RPMI7951 (cell line): ENCODE measurements at places on chromosomes 5 and 9.

DNA sequence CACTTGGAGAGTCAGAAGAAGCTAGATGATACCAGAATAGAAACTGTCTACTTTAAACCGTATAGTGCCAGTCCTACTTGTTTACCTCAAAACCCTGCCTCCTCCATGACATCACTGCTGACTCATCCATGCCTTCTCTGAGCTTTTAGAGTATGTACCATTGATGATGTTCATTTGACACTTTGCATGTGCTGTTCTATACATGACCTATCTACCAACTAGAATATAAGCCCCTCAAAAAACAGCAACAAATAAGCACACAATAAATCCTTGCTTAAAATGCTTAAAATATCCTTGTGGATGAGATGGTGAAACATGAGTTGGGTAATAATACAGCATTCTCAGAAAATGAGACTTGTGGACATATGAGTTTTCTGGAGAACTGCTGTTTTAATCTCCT, 2.6 kb downstream of the CTNNAL1 start:
- peak; percentile 75 for DNase-seq

DNA sequence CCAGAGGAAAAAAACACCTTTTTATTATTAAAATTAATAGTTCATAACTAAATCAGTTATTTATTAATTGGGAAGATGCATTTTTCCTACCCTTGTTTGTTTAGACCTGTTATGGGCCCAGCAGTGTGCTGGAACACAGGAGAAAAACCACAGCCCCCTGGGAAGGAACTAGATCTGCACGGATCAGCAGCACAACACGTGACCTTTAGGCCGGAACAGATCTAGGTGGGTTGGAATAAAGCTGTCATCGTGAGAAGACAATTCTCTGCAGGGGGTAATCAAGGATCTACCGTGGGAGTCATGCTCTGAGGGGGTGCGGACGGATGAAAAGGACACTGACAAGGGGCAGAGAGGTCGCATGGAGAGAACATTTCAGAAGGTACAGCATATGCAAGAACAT, 95.8 kb upstream of the SPATA31C2 start:
- no peak for DNase-seq

DNA sequence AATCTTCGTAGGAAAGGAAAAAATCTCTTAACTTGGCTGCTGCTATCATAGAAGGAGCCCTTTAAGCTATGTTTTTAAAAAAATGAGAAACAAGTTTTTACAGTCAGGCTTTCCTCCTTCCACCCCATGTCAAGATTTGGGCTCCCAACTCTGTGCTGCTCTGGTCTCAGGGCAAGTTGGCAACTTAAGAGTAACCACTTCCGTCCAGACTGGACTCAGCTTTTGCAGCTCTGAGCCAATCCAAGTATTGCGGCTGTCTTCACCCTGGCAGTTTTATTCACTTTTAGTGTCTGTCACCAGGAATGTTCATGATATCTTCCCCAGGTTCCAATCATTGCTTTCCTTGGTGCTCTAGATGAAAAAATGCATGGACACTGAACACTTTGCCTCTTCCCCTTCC, 115.9 kb upstream of the GAS1 start:
- DNase-seq, result no peak

DNA sequence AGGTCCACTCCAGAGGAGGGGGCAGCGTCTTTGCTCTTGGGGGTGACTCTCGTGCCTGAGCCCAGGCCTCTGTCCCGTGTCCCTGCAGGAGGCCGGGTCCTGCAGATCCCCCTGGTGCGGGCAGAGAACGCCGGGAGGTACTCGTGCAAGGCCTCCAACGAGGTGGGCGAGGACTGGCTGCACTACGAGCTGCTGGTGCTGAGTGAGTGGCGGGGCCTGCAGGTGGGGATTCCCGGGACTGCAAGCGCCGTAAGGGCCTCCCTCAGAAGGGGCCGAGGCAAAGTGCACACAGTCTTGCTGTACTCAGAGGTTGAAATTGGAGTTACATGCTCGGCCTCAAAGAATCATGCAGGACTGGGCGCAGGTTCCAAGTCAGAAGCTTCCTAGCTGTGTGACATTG, 62.7 kb upstream of the ASS1 start:
- DNase-seq, result no peak

GRCh38 chr5:33241802-33242201, 199.0 kb upstream of the TARS1 start:
- DNase-seq, result no peak

DNA sequence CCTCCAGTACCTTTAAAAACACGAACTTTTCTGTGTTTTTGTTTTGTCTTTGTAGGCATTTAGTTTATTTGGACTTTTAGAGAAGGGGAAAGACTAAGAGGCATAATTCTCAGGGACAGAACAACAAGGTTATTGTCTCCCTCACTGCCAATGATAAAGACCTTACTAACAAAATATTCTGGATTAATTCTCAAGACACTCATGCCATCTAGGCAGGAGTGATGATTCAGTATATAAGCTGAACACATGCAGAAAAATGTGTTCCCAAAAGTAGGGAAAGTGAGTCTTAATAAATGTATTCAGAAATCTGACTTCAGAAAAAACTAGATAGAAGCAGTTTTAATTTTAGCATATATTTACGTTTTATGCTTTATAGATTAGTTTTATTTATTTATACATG, 17.4 kb upstream of the ASPN start:
- no peak for DNase-seq

GRCh38 chr9:113298924-113299770, 4.0 kb downstream of the RNF183 start:
- no peak for DNase-seq

DNA sequence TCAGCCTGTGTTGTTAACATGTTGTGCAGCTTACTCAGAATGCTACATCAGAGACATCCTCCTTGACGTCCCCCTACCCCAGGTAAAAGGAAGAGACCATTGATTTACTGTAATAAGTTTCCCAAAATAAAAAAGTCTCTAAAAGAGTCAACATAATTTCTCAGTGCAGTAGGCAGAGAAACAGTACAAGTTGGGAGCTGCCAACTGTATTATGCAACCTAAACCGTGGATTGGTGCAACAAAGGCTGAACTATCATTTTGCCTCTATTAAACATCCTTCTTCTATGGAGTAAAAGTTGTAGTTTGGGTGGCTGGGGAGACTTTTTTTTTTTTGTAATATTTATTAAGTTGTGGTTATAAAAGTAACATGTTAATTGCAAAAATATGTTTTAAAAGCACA, 208.0 kb downstream of the NR3C1 start:
- DNase-seq, result no peak

DNA sequence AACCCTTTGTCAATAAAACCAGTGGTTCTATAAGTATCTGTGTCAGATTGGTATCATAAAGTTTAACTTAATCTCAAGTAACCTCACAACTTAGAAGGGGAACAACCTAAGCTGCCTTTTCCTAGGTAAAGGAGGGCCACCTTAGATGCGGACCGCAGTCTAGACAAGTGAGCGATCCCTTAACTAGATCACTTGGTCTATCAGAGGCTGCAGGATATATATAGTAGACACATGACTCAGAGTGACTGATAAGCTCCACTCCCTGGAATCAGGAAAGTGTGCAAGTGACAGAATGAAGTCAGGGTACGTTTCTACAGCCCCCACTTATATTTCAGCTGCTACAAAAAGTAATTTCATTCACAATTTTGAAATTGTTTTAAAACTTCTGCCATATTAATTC, 7.4 kb downstream of the REEP5 start:
- peak; percentile 4 for DNase-seq

- no peak for DNase-seq
Measured at GRCh38 chr5:142322403-142322746, 2.4 kb downstream of the SPRY4 start.

- no peak for DNase-seq
Measured at GRCh38 chr9:37380570-37380969, 41.9 kb upstream of the GRHPR start.

- DNase-seq, result no peak
Measured at GRCh38 chr5:73443829-73444498, 4.6 kb downstream of the FOXD1 start.

- DNase-seq, result no peak
Measured at GRCh38 chr5:35575578-35575977, 42.1 kb upstream of the SPEF2 start.

GRCh38 chr5:435961-436640, 6.9 kb upstream of the EXOC3 start:
- DNase-seq, result no peak

GRCh38 chr5:137621861-137622823, 113.7 kb downstream of the KLHL3 start:
- DNase-seq, result peak; percentile 87

DNA sequence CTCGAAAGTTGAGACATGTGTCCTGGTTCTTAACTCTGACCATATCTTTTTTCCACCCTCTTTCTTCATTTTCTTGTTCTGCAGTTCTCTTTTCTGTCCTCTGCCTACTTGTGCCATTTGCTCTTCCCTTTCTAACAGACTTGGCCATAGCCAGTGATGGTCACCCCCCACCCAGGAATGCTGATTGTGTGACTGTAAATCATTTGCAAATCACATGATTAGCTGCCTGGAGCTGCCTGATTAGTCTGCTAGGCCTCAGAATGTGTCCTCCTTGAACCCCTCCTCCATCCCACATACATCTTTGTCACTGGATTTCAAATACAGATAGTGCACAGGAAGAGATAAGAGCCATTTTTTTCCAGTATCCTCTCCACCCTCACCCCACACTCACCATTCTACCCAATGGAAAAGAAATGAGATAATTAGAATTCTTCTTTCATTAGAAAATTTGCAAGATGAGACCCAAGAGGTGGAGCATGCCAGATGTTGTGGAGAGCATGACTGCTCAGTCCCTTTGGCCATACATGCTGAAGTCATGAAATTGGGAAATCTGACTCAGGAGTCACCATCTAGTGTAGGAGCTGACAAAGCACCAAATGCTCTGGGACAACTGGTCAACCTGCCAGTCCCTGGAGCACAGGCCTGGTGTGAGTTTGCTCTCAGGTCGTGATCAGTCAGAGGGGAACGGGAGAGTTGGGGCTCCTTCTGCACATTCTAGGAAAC, 538.2 kb downstream of the CCDC171 start:
- no peak for DNase-seq

DNA sequence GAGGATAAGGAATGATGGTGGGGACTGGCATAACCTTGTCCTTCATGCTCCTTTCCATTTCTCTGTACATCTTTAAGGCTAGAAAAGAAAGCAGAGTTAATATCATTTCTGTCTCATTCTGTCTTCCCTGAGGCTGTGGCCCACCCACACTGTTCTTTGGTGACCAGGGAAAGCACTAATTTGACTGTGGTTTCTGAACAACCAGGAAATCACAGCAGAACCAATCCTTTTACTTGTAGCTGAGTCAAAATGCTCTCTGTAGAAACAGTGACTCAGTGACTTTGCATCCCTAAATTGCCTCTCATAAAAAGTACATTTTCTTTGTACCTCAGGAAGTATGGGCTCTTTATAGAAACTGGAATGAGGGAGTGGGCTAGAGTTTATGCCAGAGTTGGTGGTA, 28.1 kb downstream of the IL33 start:
- peak; percentile 24 for DNase-seq

GRCh38 chr5:158013303-158013702, 154.4 kb upstream of the CLINT1 start:
- DNase-seq, result no peak
